ENCODE measurements at places on chromosomes 6 and 20.

GRCh38 chr6:100078509-100078908, 84.5 kb upstream of the MCHR2 start:
- DNase-seq = no peak

GRCh38 chr20:11952639-11953038, 34.9 kb downstream of the BTBD3 start:
- DNase-seq = no peak

- no peak for DNase-seq
These were observed 7.5 kb upstream of the ZSWIM1 start for GRCh38 chr20:45873409-45874103.

GRCh38 chr6:50778696-50779095, 40.0 kb upstream of the TFAP2B start:
- no peak for DNase-seq

All from central memory CD8-positive, alpha-beta T cell (primary cell).